ENCODE measurements at places on chromosomes 12 and 14. TPM values are rescaled to one million over a fixed set of nuclear protein-coding genes. Genes with fewer than 3 reads are reported as not detected.

- DNase-seq = no peak
- peaks cover 30% of the 10 kb centered on the region for H3K4me1 ChIP-seq
- H3K27ac ChIP-seq = peak overlapping the region; percentile 50
- H3K4me3 ChIP-seq = no peak overlapping the region
- no peaks in the 10 kb centered on the region for H3K27me3 ChIP-seq
- H3K36me3 ChIP-seq = 0 out of 2 replicates have a peak, but pooled peaks cover 10% of the 10 kb centered on the region
Measured at GRCh38 chr12:104006929-104007328, 41.3 kb downstream of the TDG start.

- H3K36me3 ChIP-seq = no peaks in the 10 kb centered on the region
- DNase-seq = no peak
- H3K27me3 ChIP-seq = no peaks in the 10 kb centered on the region
- H3K27ac ChIP-seq = no peak overlapping the region
- peaks cover 5% of the 10 kb centered on the region for H3K4me1 ChIP-seq
Measured at GRCh38 chr12:115421350-115421749, 737.4 kb upstream of the TBX3 start.

DNA sequence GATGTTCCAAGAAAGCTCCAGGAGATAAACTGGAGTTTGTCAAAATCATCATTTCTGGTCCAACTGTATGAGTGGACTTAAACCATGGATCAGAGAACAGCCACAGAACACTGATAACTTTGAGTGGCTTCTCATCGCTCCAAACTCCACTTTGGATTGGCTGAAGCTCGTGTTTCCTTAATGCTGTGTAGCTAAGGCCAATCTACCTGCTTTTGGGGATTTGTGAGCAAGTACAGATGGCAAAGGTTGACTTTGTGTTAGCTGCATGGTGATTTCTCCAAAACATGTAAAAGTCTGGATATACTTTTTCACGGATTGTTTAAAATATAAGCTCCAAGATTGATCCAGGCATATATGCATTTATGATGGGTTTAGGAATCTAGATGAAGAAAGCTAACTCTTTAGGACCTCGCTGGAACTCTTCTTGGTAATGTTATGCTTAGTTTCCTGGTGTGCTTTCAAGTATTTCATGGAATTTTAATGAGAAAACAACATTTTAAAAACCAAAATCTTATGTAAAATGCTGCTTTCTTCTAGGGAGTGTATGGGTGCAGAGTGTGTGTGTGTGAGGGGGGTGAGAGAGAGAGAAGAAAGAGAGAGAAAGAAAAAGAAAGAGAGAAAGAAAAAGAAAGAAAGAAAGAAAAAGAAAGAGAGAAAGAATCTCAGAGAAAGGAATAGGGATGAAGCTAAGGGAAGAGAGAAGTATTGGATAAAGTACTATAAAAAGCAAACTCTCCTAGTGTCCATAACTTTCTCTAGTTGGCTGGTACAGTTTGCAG, 11.6 kb upstream of the PAX9 start:
- H3K27ac ChIP-seq = no peak overlapping the region
- DNase-seq = no peak
- H3K27me3 ChIP-seq = peaks cover 25% of the 10 kb centered on the region
- H3K36me3 ChIP-seq = no peaks in the 10 kb centered on the region

Gene PRR4
- total RNA-seq = not detected

Gene KRT81
- total RNA-seq = 0.13 TPM
